ENCODE measurements at places on chromosomes 13 and 19.
A peak's percentile ranks its signal among the peaks of the same experiment; 100 is the strongest.

GRCh38 chr13:61415058-61415721 is 459 bp downstream of the PCDH20 start:
- peak; percentile 82 for DNase-seq

DNA sequence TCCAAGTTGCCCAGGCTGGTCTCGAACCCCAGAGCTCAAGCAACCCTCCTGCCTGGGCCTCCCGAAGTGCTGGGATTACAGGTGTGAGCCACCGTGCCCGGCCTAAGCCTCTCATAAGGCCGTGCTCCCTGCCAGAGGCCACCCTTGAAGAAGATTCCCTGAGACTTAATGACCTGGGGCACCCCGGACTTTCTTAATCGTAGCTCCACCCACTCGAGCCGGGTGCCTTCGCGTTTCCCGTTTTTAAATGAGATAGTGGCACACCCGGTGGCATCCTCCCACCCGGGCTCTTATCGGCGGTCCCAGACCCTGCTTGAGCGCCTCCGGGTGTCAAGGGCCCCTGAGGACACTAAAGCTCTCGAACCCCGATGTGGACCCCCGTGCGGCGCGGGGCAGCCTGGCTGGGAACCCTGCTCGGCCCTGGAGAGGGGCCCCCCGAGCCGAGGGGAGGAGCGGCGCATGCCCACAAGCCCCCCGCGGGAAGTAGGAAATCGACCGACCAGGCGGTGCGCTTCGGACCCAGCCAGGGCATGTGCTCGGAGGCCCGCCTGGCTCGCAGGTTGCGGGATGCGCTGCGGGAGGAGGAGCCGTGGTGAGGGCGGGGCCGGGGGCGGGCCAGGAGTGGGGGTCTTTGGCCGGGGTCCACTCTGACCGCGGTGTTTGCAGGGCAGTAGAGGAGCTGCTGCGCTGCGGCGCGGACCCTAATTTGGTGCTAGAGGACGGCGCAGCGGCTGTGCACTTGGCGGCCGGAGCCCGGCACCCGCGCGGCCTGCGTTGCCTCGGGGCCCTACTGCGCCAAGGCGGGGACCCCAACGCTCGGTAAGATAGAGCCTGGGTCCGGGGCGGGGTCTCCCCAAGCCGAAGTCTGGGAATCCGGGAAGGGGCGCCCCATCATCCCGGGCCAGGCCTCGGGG is at the start of gene ANKLE1:
TSS of gene ANKLE1 (plus strand) at position 511 of the 914 bp plus-strand sequence. CDS start at position 531, 20 bp downstream.
- peak; percentile 54 for DNase-seq

DNA sequence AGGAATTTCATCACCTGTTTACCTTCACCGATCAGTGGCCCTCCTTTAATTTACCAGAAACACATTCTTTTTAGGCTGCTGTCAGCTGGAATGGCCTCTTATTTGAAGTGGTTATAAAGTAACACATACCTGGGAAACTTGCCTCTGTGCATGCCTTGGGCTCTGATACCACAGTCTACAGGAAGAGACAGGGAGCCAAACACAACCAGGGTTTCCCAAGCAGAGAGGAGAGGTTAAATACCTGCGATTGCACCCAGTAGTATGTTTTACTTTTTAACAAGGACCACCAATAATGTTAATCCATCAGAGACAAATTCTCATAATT is 444.0 kb upstream of the SGCG start:
- DNase-seq = no peak

DNA sequence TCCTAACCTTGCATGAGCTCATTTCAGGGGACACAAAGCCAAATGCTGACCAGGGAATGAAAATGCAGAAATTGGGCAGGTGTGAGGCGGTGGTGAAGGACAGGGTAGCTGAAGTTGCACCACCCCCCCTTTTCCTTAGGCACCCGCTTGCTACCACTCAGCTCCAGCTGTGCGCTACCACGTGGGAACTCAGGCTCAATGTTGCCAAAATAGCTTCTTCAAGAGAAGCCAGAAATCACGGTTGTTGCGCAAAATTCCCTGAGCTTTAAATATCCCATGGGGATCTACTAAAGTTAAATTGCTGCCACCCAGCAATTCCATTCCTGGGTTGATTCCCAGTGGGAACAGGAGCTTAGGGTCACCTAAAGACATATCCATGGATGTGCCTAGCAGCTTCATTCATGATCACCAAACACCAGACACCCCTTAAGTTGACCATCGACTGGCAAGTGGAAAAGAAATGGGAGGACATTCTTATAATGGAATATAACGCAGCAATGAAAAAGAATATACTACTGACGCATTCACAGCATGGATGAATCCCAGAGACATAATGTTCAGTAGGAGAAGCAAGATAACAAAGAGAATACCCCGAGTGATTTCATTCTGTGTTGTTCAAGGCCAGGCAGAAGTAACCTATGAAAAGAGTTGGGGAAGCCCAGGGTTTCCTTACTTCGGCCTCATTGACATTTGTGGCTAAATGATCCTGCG is 12.8 kb upstream of the ADGRL1 start:
- DNase-seq = no peak

DNA sequence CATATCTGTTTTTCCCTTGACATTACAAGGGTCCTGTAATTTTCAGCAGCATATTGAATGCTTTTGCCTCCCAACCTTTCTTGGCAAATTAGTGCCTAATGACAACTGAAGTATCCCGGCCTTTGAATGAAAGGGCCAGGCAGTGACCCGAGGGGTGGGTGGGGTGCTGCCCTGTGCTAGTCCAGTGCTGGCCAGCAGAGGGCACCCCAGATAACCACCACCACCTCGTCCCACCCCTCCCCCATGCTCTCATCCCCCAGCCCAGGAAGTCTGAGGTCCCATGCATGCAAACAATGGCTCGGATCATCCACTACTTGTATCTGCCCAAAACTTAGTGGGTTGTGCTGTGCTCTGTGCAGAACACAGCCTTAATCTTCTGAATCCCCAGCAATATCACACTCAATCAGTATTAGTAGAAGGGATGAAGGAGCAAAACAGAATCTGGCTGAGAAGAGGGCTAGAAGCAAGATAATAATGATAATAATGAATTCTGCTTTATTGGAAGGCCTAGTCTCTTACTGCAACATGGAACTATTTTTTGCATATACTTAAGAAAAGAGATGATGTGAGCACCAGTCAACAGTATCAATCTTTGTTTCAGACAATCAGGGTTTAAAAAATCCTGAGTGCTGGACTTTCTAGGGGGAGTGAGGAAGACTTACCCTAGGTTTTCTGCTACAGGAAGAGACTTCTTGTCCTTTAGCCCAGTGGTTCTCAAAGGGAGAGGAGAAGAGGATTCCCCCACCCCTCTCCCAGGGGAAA is 3.8 kb downstream of the ATP12A start:
- DNase-seq = peak; percentile 61

DNA sequence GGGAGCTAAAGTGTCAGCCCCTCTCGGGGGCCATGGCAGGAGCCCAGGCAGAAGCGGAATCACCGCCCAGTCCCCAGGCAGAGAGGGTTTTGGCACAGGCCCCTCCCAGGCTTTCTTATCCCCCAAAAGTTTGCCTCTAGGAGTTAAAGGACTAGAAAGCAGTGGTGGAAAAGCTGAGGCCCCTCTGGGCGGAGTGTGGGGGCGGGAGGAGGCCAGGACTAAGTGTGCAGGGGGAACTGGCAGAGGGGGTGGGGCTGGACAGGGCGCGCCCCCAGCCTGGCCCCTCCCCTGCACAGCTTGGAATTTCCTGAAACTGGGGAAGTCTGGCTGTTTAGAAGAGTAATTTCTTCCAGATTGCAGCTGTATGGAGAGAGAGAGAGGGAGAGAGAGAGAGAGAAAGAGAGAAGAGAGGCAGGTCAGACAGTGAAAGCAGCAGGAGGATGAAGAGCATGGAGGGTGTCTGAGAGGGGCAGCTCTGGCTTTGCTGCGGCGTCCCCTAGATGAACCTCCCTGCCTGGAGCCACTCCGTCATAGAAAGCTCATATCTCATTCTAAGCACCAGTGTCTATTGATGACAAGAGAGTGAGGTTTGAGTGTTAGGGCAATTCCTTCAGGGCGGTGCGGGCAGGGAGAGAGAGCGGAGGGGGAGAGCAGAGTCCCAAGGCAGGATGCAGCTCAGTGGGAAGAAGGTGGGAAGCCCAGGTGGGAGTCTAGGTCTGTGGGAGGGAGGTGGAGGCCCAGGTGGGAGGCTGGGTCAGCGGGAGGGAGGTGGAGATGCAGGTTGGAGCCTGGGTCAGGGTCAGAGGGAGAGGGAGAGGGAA is at the start of gene CDC42EP5:
TSS of gene CDC42EP5 (minus strand) at position 226 of the 821 bp plus-strand sequence. CDS start 7,749 bp downstream, outside the sequence.
- DNase-seq = peak; percentile 61

DNA sequence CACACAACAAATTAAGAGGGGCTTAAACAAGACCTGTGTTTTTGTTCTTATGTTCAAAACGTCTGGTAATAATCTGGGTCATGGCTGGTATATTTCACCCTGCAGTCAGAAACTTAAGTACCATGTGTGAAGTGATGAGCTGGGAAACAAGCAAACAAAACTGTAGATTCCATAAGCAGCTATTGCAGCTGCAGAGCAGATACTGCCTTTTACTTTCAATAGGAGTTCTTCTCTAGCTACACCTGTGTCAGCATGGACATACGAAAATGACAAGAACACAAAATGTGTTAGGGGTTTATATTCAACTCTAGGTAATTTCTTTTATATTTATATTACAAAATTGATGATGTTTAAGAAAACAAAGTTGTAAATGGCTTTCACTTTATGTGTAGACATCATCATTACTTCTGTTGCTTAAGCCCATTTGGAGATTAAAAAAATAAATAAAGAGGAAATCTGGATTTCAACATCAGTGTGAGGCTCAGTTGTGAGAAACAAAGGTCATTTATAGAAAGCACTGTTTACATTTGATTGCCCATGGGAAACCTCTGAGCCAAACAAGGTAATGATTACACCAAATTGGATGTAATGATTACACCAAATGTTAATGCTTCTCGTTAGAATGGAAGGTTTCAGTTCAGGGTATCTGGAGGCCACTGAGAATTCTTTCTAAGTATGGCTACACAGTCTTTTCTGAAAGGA is 451.0 kb upstream of the SLC10A2 start:
- DNase-seq = no peak

GRCh38 chr13:61712621-61713020 is 297.0 kb upstream of the PCDH20 start:
- no peak for DNase-seq

DNA sequence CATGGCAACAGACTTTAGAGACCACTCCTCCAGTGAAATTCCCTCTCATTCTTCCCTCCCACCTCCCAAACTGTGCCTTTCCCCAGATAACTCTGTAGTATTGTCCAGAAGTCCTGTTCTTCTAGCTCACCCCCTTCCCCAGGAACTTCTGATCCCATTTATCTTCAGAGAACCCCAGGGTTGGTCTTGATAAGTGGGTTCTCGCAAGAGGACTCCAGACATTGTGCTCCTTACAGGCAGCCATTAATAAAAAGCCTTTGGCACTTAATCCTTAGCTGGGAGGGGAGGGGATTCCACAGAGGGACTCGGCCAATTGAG is 1.9 kb downstream of the LTBP4 start:
- no peak for DNase-seq

DNA sequence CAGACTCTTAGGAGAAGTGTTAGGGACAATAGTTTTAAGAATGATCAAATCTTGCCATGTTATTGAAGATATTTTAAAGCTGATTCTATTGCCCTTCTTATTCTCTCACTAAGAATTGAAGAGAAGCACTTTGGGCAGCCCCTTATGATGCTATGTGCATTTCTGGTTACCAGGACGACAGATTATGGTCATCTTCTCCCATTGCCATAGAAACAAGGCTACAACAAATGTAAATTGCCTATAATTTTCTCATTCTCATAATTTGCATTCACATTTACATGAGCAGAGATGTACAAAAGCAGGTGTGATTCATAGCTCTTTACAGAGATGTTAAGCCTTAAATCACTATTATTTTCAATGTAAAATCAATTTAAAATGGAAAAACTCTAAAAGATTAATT is 137.3 kb upstream of the PCDH9 start:
- no peak for DNase-seq

DNA sequence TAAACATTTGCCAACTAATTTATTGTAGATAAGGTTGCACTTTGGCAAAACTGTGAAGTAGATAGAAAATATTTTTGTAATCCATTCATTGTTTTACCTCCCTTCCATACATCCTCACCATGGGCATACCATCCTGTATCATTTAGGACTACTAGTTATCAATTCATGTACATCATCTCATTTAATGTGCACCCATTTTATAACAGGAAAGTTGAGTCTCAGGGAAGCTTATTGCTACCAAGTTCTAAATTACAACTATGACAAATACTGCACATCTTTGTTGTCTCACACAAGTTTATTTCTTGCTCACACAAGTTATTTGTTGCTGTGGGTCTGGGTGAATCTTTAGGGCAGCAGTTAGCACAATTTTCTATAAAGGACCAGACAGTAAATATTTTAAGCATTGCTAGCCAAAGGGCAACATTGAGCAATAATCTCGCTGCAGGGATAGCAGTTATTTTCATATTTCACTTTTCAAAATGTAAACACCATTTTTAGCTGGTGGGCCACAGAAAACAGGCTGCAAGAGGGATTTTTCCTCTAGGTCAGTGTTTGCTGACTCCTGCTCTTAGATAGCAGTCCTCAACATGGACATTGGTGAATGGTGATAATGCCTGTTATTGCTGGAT is 276.5 kb downstream of the GPC6 start:
- DNase-seq = no peak

DNA sequence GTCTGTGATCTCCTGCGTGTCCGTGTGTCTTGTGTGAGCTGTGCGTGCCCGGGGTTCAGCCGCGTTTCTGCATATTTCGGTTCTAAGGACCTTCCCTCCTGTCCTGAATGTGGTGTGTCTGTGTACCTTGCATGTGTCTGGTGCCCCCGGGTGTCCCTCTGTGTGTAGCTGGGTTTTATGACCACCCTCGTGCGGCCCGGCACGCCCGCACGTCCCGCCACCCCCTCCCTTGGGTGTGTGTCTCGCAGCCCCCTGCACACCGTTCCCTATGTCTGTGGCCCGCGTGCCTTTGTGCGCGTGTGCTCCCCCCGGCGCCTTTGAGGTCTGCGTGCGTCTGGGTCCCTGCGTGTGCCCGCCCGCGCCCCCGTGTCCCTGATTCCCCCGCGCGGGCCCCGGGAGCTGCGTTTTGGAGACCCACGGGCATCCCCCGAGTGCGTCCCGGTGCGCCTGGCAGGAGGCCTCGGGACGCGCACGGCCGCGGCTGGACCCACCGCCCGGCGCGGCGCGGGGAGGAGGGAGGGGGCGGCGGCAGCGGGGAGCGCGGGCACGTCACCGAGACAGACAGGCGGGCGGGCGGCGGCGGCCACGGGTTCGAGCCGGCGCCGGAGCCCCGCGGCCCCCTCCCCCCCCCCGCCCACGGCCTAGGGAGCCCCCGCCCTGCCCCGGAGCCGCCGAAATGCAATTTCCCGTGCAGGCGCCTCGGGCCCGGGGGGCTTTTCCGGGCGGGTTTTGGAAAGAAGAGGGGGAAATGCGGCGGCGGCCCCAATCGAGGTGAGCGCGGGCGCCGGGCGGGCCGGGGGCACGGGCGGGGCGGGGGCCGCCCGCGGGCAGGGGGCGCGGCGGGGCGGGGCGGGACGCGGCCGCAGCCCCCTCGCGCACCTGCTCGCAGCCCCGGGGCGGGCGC is 12.0 kb upstream of the NANOS3 start:
- no peak for DNase-seq
